ENCODE measurements at places on chromosomes 12 and 14.

- DNase-seq, result no peak
These were observed 11.6 kb downstream of the BTG1 start for GRCh38 chr12:92133795-92134637.

- no peak for DNase-seq
These were observed 217.8 kb upstream of the NPAS3 start for GRCh38 chr14:32720927-32721326.

DNA sequence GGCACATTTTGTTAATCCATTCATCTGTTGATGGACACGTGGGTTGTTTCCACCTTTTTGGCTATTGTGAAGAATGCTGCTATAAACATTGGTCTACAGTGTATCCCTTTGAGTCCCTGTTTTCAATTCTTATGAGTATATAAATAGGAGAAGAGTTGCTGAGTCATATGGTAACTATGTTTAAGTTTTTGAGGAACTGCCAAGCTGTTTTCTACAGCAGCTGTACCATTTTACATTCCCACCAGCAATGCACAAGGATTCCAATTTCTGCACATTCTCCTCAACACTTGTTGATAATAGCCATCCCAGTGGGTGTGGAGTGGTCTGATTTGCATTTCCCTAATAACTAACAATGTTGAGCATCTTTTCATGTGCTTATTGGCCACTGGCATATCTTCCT is 6.9 kb upstream of the SVOP start:
- no peak for DNase-seq

GRCh38 chr12:110972866-110973265 is 52.5 kb upstream of the MYL2 start:
- no peak for DNase-seq

- DNase-seq, result no peak
These were observed 13.5 kb downstream of the CPSF2 start for GRCh38 chr14:92135269-92135668.

DNA sequence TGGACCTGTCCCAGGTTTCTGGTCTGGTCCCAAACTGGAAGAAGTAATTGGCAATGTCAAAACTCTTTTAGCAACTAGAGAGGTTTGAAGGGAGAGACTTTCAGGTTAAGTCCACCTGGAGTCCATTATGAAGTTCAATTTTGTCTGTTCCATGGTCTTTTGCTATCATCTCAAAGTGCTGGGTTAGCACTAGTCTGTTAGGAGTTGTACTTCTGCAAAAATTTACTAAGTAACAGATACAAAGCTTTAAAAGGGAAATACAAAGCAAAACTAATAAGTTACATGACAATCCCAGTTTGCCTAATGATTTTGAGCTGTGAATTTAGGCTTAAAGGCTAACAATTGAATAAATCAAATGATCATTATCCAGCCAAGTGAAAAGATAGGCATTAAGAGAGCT is 643.9 kb downstream of the C12orf50 start:
- no peak for DNase-seq
